Activated naive CD8-positive, alpha-beta T cell treated with anti-CD3 and anti-CD28 coated beads for 36 hours (primary cell): ENCODE measurements at places on chromosomes 13 and 19.

DNA sequence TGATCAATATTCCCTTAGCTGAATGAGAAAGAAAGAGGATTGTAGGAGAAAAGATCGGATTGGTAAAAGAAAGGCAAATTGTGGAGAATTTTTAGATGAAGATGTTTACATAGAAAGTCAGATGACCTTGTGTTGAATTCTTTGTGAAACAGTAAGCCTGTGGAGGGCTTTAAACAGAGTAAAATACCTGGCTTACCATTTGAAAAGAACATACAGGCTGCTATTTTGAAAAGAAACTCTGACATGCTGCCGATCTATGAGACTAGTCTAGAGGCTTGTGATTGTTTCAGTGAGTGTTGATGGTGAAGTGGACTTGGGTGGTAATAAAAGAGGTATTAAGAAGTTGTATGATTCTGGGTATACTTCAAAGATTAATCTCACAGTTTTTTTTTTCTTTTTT lies 938.9 kb upstream of the PRR20A start:
- no peak for DNase-seq

- DNase-seq: no peak
These were observed 595 bp downstream of the ZNF440 start for GRCh38 chr19:11814700-11815035.

GRCh38 chr13:97120976-97121375 lies 101.2 kb upstream of the MBNL2 start:
- no peak for DNase-seq

DNA sequence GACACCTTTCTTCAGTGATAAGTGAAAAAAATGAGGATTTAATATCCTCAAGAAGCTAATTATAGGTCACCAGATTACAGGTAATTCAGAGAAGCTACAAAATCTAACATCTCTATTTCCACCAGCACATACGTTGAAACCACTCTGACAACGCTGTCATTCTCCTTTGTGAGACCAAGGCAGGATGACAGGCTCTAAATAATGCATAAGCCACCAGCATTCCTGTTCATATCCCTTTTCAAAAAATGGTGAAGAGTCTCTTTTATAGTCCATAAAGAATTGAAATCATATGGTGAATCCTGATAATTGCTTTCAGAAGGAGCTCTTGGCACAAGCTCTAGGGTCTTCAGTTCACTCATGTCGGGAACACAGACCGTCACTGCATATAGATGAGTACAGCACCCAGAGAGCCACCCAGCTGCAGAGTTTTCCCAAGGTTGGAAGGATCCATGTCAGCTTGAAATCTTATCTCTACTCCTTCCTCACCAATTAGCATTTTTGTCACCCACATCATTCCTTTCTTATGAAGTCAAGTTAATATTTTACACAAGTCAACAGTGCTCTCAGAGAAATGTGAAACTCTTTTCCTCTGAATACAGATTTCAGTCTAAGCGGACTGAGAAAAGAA lies 431.4 kb downstream of the TBC1D4 start:
- DNase-seq: no peak

GRCh38 chr13:85366759-85367417 lies 432.3 kb downstream of the SLITRK6 start:
- DNase-seq: no peak

DNA sequence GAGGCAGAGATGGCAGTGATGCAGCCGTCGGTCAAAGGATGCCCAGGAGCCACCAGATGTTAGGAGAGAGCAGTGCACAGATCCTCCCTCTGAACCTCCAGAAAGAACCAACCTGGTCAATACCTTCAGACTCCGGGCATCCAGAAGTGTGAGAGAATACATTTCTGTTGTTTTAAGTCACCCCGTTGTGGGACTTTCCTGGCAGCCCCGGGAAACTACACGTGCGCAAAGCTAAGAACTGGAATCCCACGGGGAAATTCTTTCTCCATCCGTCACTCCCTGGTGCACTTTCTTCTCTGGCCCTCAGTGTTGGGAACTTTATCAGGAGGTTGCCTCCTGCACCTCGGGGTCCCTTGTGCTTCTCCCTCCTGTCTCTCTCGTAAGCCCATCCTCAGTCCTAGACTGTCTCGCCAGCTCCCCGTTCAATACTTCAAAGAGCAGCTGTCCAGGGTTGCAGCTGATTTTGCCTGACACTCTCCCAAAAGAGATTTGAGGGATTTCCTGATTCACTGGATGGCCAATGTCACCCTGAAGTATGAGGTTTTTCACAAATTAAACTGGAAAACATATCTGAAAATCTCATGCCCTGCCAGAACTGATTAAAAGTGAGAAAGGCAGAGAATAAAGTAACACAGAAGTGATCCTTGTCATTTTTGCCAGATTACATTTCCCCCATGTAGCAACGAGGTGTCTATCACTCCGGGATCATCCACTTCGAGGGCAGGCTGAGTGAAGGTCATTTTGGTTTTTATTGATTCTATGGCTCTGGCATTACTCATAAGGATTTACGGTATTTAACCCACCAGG lies 136.8 kb downstream of the DCT start:
- no peak for DNase-seq

DNA sequence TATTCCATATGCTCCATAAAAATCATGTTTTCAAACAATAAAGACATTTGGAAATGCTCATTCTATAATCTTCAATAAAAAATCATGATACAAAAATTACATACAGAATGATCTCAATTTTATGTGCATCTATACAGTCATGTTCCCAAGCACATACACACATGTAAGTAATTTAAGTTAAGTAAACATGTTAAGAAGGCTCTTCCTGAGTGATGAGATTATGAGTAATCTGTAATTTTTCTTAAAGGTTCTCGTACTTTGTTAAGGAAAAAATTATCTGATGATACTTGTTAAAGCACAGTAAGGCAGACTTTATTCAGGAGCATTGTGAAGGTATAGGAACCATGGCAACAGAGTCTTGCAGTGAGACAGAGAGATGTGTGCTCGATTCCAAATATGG lies 30.0 kb upstream of the DLEU7 start:
- no peak for DNase-seq

- DNase-seq: no peak
These were observed 22.8 kb downstream of the WTIP start for GRCh38 chr19:34504273-34504808.

DNA sequence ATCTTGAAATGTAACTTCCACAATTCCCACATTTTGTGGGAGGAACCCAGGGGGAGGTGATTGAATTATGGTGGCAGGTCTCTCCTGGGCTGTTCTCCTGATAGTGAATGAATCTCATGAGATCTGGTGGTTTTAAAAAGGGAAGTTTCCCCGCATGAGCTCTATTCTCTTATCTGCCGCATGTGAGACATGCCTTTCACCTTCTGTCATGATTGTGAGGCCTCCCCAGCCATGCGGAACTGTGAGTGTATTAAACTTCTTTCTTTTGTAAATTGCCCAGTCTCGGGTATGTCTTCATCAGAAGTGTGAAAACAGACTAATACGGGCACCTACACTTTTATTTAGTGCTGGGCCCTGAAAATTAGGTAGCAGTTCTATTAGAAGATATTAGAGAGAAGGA lies 45.8 kb downstream of the TNFSF13B start:
- DNase-seq: no peak

DNA sequence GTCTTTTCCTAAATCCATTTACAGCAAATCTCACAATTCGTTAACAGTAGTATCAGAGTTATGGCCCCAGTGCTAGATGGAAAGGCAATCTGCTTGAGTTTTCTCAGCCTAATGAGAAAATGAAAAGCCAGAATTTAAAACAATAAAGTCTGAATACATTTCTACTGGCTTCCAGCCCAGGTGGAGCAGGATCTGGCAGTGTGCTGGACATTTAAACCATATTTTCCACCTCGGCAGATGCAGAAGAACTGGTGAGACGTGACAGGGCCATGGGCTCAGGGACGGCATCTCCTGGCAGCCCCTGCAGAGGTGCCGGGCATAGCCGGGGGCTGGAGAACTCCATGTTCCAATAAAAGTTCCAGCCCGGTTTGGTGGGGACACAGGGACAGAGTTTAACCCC lies 7.1 kb downstream of the SMIM7 start:
- no peak for DNase-seq

DNA sequence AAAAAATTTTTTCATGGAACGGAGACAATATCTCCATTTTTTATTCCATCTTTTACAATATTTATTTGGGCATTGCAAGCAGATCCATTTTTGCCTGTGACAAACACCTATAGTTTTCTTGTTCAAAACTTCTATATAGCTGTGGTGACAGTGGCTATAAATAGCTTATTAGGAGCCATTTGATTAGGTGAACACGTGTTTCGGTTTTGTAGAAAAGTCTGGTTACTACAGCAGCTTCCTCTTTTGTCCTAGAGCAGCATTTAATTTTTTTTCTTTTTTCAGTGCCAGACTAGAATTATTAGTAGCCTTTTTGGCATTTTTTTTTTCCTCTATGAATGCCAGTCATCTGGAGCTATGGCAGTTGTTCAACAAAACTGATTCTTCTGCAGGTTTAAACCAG lies 123.5 kb downstream of the RXFP2 start:
- no peak for DNase-seq

DNA sequence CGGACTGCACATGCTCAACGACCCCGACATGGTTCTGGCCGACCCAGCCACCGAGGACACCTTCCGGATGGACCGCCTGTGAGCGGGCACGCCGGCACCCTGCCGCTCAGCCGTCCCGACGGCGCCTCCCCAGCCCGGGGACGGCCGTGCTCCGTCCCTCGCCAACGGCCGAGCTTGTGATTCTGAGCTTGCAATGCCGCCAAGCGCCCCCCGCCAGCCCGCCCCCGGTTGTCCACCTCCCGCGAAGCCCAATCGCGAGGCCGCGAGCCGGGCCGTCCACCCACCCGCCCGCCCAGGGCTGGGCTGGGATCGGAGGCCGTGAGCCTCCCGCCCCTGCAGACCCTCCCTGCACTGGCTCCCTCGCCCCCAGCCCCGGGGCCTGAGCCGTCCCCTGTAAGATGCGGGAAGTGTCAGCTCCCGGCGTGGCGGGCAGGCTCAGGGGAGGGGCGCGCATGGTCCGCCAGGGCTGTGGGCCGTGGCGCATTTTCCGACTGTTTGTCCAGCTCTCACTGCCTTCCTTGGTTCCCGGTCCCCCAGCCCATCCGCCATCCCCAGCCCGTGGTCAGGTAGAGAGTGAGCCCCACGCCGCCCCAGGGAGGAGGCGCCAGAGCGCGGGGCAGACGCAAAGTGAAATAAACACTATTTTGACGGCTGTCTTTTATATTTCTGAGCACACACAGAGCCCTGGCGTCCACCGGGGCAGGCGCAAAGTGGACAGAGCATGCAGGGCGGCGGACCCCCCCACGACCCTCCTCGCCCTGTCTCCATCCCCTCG lies 13.6 kb downstream of the COMP start:
- no peak for DNase-seq
